ENCODE measurements at places on chromosomes 13 and 19.

GRCh38 chr19:32123355-32123940 lies 222.0 kb upstream of the ZNF507 start:
- DNase-seq, result no peak

DNA sequence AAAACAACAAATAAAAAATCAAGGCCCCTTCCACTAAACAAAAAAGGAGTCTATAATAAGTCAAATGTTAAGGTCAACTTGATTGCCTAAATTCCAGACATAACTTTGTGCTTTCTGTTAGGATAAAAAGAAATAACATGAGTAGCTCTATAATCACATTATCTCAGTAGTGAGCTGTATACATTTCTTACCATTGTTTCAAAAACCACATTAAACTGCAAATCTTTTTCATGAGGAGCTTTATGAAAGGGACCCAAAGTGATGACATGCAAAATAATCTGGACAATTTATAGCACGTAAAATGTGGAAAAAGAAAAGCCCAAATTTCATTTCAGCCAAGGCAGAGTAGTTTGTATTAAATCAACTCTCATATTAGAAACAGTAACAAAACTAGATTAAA lies 269.2 kb downstream of the KLF12 start:
- no peak for DNase-seq

- DNase-seq, result peak; percentile 65
These were observed 5.5 kb downstream of the C2CD4C start for GRCh38 chr19:403221-404027.

DNA sequence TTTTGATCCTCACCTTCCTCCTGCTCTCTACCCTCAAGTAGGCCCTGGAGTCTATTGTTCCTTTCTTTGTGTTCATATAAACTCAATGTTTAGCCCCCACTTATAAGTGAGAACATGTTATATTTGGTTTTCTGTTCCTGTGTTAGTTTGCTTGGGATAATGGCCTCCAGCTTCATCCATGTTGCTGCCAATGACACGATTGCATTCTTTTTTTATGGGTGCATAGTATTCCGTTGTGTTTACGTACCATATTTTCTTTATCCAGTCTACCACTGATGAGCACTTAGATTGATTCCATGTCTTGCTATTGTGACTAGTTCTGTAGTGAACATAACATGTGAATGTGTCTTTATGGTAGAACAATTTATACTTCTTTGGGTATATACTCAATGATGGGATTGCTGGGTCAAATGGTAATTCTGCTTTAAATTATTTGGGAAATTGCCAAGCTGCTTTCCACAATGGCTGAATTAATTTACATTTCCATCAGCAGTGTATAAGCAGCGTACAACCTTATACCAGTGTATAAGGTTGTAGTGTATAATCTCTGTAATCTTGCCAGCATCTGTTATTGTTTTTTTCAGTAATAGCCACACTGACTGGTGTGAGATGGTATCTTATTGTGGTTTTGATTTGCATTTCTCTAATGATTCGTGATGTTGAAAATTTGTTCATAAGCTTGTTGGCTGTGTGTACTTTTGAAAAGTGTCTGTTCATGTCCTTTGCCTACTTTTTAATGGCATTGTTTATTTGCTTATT lies 288.9 kb downstream of the KCNRG start:
- DNase-seq, result no peak

- DNase-seq, result no peak
These were observed 25.2 kb upstream of the IGSF23 start for GRCh38 chr19:44587963-44588770.

DNA sequence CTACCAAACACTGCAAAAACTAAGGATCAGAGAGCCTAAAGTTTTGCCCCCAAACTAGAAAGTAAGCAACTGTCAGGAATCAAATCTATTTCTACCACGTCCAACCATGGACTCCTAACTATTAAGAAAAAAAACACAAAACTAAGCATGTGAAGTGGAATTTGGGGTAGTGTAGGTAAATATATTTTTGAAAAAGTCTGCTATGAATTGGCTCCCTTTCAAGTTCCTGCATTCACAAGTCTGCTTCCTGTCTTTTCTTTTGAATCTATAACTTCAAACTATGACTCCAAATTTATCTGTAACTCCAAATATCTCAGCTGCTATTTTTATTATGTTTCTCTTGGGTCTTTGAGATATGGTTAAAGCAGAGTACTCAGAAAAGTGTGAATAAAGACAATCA lies 47.0 kb downstream of the PCDH9 start:
- DNase-seq, result no peak

GRCh38 chr13:98717256-98717655 lies 35.2 kb downstream of the SLC15A1 start:
- DNase-seq, result no peak

GRCh38 chr13:20303636-20304035 lies 71.5 kb upstream of the GJB6 start:
- no peak for DNase-seq

GRCh38 chr19:28827382-28827781 lies 385.6 kb downstream of the UQCRFS1 start:
- no peak for DNase-seq

DNA sequence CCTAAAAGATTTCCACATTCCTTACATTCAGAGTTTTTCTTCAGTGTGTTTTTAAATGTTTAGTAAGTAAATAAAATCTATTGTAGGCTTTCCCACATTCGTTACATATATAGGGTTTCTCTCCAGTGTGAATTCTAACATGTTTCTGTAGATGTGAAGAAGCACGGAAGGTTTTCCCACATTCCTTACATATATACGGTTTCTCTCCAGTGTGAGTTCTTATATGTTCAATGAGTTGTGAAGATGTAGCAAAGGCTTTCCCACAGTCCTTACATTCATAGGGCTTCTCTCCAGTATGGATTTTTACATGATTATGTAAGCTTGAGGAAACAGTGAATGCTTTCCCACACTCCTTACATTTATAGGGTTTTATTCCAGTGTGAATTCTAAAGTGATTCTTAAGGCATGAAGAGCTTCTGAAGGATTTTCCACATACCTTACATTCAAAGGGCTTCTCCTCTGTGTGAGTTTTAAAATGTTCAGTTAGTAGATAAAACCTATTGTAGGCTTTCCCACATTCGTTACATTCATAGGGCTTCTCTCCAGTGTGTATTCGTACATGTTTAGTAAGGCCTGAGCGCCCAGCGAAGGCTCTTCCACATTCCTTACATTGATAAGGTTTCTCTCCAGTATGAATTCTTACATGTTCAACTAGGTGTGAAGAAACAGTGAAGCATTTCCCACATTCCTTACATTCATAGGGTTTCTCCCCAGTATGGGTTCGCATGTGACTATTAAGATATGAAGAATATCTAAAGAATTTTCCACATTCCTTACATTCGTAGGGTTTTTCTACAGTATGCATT lies 18.2 kb downstream of the ZNF121 start:
- no peak for DNase-seq

DNA sequence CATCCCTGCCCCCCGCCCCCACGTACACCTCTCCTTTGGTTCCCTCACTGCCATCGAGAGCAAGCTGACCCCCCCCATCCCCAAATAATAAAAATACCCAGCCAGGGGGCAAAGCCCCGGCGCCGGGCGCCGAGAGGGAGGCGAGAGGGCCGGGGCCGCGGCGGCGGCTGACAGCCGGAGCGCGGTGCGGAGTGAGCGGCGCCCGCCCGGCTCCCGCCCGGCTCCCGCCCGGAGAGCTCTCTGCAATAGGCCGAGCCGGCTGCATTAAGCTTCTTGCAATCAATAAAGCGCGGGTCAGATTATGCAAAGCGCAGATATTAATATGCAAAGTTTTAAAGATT lies 40.9 kb downstream of the DEDD2 start:
- peak; percentile 96 for DNase-seq

DNA sequence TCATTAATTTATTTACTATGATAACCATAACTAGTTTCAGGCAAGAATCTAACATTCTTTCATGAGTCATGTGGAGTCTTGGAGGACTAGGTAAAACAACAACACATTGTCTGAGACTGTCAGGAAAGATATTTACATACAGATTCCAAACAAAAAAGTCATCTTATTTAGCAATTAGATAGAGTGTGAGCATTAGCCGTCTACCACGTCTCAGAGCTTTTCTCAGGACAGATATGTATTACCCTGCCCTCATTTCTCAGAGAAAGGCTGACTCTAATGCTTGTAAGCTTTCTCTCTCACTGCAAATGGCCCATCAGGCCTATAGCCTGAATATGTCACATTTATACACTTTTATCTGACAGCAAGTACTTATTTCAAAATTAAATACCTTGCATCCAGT lies 312.1 kb upstream of the PCDH20 start:
- no peak for DNase-seq

GRCh38 chr13:94860981-94861407 lies 148.6 kb upstream of the SOX21 start:
- DNase-seq, result no peak

- DNase-seq, result no peak
These were observed 4.0 kb downstream of the ERF start for GRCh38 chr19:42250666-42251531.

- no peak for DNase-seq
These were observed 87.2 kb downstream of the B3GLCT start for GRCh38 chr13:31286930-31287329.

DNA sequence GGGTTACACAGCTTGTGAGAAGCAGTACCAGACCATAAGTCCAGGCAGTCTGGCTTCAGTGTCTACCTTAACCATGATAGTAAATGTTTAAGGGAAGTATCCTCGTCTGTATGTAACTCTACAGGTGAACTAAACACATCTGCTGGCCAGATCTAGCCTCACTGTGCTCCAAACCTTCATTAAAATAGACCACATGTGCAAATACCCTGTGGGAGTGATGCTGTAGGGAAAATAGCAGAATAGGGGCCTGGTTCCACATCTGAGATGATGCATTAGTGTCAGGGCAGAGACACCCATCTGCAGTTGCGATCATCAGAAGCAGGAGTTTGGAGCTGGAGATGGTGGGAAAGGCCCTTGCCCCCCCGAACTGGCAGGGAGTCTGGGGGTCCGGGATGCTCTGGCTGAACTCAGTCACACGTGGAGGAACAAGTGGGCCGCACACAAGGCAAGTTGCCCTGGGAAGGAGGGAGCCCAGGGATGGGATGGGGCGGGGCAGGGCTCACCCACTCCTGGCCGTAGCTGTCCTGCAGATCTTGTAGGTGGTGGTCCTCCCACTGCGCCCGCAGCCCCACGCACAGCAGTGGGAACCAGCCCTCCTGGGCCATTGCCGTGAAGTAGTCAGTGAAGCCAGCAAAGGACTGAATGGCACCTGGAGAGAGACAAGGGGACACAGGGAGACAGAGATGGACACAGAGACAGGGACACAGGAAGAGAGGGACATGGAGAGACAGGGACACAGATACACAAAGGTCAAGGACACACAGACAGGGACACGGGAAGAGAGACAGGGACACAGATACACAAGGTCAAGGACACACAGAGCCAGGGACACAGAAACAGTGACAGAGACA lies 7.3 kb downstream of the TMEM147 start:
- DNase-seq, result no peak

GRCh38 chr19:18975011-18975410 lies 34.0 kb upstream of the HOMER3 start:
- DNase-seq, result no peak

GRCh38 chr13:109565877-109566276 lies 220.5 kb downstream of the IRS2 start:
- no peak for DNase-seq

GRCh38 chr13:89267734-89268133 lies 1596.6 kb downstream of the SLITRK5 start:
- no peak for DNase-seq

- no peak for DNase-seq
These were observed 16.9 kb downstream of the SLC25A30 start for GRCh38 chr13:45401314-45401713.

DNA sequence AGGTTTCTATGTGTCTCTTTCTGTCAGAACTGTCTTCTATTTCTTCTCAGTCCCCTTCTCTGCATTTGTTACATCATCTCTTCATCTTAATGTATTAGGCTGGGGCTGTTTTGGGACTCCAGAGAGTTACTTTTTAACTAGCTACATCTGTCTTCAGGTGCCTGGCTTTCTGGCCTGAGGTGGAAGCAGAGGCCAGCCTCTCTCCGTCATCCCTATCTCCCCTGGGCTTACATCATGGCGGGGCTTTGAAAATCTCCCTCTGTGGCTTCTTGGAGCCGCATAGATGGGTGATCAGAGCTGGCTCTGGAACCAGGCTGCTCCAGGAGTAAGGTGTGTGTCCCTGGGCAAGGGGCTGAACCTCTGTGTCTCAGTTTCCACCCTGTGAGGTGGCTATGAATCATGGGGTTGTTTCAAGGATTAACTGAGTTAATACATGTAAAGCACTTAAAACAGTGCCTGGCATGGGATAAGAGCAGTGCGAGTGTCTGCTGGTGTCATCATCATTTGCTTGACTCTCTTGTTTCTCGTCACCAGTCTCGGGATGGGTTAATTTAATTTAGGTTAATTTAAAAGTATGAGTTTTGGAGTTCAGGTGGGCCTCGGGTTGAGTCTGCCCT lies 2.0 kb downstream of the EPN1 start:
- no peak for DNase-seq

DNA sequence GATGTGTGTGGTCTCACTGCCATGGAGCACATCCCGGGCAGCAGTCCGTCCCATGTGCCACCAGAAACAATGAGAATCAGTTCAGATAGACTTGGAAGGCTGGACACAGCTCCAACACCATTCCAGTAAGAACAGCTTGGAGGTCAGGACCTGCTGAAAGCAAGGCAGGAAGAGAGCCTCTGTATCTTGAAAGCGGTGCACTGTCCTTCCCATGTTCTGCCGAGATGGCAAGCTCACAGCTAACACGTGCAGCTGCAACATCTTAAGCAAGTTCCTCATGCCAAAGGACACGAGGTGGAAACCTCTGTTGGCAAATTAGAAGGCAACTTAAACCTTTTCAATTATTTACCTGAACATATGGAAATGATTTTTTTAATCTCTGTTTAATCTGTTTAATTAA lies 175.4 kb downstream of the DLEU7 start:
- no peak for DNase-seq

- DNase-seq, result no peak
These were observed 767.6 kb upstream of the SLITRK1 start for GRCh38 chr13:84649853-84650252.
